ENCODE measurements at places on chromosomes 2 and 18. TPM values are rescaled to one million over a fixed set of nuclear protein-coding genes. Genes with fewer than 3 reads are reported as not detected.

Gene ANKRD30B
- total RNA-seq: not detected

Gene DCDC2C
- total RNA-seq: not detected

Gene TRIM54
- 0.24 TPM for total RNA-seq

Gene SS18
- total RNA-seq: 150 TPM

Gene AQP12B
- not detected for total RNA-seq

Gene LYPD1
- total RNA-seq: not detected

Gene DSC2
- total RNA-seq: 65.4 TPM

Gene KCNG2
- not detected for total RNA-seq

Gene ARHGAP15
- not detected for total RNA-seq

Gene LHCGR
- total RNA-seq: not detected

Gene VAPA
- 255 TPM for total RNA-seq

Gene IL36RN
- total RNA-seq: 8.4 TPM

Gene FIGN
- 0.64 TPM for total RNA-seq

Gene TMEM169
- 0.72 TPM for total RNA-seq

Gene CCT4
- 227 TPM for total RNA-seq

Gene KIF1A
- total RNA-seq: not detected
